Caco-2 (cell line): ENCODE measurements at places on chromosomes 1 and 21.

DNA sequence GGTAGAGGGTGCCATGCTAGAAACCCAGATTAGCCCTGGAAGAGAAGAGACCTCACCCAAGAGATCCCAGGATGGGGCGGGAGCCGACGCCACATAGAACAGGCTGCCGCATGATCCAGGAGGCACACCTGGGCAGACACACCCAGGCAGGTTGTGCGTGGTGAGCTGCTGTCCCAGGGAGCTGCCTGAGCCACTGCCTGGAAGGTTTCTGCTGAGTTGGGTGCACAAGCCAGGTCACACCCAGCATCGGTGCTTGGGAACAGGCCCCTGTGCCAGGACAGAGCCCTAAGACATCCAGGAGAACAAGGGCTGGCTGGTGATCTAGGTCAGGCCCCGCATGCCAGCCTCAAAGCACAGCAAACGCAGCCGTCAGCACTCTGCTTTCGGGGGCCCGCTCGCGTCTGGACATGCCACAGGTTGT is 40.2 kb downstream of the CTNNBIP1 start:
- no peak for DNase-seq

GRCh38 chr1:109543283-109543987 is 3.8 kb downstream of the GPR61 start:
- DNase-seq = no peak

DNA sequence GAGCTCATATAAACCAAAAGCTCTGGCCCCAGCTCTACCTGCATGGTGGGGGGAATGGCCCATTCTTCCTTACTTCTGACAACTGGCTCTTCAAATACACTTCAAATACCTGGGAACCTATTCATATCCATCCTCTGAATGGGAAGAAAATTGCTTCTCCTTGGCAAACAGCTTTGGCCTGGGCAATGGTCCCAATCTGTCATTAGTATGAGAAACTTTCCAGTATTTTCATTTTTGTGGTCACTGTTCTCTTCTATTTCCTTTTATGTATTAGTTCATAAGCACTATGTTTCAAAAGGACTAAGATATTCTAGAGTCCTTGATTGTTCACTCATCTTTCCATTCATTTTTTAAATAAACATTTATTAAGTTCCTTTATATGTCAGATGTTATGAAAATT is 5.2 kb upstream of the HSD3B2 start:
- no peak for DNase-seq

DNA sequence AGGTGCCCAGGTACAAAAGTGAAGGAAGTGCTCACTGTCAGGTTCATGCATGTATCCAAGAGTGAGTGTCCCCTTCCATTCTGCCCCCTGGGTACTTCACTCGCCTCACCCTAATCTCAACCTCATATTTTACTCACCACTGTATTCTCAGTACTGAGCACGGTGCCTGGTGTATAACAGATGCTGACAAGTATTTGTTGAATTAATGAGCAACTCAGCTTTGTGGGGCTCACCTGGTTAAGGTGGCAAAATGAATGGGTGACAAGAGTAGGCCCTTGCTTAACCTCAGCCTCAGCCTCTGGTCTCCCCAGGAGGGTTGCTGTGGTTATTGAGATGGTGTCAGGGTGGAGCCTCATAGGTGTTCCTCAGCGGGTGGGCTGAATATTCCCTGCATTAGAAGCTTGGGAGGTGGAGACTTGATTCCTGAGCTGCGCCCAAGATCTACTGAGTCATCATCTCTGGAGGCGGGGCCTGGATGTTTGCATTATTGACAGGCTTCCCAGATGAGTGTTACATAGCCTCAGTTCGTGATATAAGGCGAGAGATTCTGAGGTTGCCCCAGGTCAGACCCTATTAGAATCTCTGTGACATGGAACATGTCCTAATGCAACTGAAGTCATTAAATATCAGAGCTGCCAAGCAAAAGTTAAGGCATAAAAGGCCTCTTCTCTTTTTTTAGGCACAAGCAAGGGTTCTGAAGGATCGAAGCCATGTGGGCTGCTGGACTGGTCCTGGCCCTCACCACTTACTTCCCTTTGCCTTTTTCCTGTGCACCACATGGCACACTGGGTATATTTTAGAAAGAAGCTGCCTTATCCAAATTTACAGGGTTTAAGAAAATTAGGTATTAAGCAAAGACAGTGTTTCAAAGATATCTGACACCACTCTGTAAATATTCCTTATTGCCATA is 39.2 kb downstream of the SYT6 start:
- no peak for DNase-seq

GRCh38 chr21:14862794-14863720 is 201.7 kb downstream of the NRIP1 start:
- DNase-seq = no peak

GRCh38 chr21:27425574-27425973 is 458.7 kb upstream of the ADAMTS5 start:
- no peak for DNase-seq

GRCh38 chr1:6073480-6074053 is 27.9 kb downstream of the KCNAB2 start:
- DNase-seq = no peak

GRCh38 chr1:7610936-7611335 is 160.2 kb upstream of the VAMP3 start:
- DNase-seq = no peak

GRCh38 chr1:38020396-38020795 is 7.9 kb downstream of the UTP11 start:
- no peak for DNase-seq

DNA sequence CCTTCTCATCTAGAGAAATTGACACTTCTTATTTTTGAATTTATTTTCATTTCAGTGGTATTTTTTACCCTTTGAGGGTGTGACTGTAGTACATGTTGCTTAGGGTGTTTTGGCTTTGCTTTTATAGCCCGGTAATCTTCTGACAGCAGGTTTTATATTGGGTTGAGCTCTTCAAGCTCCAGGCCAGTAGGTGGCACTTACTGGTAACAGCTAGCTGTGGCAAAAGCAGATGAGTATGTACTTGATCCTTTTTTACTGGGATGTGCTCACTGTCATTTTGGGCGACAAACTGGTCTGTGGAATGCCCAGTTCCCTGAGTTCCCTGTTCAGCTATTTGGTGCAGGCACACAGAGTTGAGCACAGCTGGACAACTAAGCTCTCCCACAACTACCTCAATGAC is 916.2 kb upstream of the B3GALT2 start:
- no peak for DNase-seq

GRCh38 chr1:165675794-165676193 is 22.6 kb downstream of the ALDH9A1 start:
- DNase-seq = no peak

DNA sequence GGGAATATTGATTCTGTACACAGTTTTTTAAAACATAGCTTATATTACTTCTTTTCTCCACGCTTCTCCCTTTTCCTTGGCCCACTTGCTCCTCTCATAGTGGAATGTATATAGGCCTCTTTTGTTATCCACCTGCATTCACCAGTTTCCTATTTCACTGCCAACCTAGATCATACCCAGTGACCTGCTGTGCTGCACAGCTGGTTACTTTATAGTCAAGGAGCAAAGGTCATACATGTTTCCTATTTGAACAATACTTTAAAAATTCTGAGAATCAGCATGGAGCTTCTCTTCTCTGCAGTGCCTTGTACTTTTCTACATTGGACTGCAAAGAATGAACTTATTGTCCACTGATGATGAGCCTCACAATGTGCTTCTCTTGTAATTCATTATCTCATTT is 4.3 kb upstream of the SLC35D1 start:
- DNase-seq = no peak

DNA sequence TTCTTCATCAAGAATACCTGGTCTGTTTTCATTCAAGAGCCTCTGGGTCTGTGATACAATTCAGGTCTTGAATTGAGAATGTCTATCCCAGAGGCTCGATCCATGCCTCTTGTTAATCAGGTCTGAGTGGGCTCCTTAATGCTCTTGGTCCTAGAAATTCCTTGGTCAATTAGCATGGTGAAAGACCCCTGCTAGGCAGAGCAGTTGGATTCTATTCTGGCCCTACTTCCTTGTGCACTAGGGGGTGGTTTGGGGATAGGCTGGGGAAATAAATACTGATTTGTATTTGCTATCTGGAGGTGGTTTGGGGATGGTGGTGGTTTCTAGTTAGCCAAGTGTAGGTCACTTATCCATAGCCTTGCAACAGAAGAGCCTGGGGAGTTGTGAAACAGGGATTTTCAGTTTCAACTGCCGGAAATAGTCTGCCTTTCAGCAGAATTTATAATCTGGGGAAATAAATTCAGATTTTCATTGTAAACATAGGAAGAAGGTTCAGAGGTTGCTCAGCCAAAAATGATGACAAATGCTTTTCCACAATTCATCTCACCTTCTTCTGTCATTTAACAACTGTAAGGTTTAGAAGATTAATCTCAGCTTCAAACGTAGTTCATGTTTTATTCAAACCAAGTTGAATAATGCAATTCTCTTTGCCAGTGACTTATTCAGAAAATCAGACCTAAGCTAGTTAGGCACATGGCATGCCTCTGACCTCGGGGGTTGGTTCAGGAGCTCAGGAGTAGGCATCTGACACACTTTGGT is 22.2 kb upstream of the SCAF4 start:
- no peak for DNase-seq

- no peak for DNase-seq
These were observed 24.7 kb downstream of the TRPM2 start for GRCh38 chr21:44377922-44378645.

- DNase-seq = no peak
These were observed 648.8 kb downstream of the PTPRC start for GRCh38 chr1:199287647-199288046.

DNA sequence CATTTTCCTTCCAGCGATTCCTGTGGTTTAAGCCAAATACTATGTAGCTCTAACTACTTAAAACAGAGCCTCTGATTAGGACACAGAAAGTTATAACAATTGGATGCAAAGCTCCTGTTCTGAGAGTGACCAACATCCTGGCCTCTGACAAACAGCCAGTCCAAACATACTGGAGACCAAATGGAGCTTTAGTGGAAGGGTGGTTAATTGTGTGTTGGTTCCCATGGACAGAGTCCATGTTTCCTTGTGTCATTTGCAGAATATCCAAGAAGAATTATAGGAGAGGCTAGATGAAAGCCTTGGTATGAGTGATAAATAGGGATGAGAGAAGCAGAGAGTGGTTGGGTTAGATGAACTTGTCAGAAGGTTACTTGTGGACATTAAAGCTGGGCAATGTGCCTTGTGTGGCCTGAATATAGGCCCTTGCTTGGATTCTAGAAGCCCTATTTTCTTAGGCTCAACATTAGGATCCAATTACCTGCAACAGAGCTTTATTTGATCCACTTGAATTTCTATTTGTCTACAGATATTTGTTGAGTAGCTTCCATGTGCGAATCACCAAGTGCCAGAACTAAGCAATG is 180.5 kb upstream of the GORAB start:
- no peak for DNase-seq

GRCh38 chr1:40004857-40005256 is 35.7 kb upstream of the CAP1 start:
- DNase-seq = no peak

GRCh38 chr21:44989537-44989886 is 49.7 kb downstream of the SLX9 start:
- no peak for DNase-seq

- DNase-seq = no peak
These were observed 18.9 kb upstream of the IPP start for GRCh38 chr1:45769261-45769932.

- no peak for DNase-seq
These were observed 47.2 kb downstream of the MORN1 start for GRCh38 chr1:2344121-2344681.

DNA sequence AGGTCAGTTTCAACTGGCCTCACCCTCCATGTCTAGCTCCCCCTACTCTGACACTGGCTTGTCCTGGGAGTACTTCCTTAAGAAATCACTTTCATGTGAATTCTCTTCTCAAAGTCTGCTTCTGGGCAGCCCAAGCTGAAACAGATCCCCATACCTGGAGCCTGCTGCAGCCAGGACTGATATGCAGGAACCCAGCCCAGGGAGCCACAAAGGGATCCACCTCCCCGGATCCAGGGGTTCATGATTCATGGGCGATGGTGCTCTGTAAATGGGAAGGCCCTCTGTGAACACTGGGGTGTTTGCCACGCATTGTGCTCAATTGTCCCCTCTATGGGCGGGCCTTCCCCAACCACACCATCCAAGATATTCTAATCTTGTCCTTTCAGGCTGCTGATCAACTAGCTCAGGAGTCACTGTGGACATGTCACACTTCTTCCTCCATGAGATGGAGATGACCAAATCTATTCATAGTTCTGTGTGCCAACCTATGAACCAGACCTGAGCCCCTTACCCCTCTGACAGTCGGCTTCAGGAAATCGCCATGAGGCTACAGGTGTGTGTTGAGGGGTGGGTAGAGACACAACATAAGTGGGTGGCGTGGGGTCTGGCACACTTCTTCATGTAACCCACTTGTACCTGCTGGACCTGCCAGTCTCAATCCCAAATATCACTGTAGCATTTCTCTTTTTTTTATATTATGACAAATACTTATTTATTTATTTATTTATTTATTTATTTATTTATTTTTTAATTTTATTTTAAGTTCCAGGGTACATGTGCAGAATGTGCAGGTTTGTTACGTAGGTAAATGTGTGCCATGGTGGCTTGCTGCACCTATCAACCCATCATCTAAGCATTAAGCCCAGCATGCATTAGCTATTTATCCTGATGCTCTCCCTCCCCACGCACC is 41.8 kb downstream of the RUNX3 start:
- no peak for DNase-seq

DNA sequence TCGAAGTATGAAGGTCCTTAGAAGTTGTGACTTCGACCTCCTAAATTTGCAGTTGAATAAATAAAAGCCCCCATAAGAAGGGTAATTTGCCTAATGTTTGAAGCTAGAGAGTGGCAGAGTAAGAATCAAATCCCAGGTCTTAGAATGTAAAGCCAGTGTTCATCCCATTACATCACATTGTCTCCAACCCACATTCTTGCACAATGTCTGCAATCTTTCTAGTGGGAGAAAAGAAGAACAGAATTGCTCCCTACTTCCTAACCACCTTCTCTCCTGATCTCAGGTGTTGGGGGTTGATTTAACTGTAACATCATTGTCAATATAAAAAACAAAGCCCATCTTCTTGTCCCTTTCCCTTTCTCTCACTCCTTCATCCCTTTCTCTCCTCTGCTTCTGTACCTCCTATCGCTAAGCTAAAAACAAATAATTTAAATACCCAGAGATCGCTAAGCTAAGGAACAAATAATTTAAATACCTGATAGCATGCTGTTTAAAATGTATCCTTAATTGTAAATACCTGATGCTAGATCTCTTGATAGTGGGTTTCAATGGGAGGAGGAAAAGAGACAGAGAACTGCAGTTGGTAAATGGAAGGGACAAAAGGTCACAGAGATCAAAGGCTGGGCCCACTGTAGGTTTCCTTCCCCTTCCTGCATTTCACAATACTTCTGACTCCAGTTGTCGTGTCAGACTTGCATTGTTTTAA is 32.1 kb upstream of the CCDC190 start:
- no peak for DNase-seq
